ENCODE measurements at places on chromosomes 2 and 18.

DNA sequence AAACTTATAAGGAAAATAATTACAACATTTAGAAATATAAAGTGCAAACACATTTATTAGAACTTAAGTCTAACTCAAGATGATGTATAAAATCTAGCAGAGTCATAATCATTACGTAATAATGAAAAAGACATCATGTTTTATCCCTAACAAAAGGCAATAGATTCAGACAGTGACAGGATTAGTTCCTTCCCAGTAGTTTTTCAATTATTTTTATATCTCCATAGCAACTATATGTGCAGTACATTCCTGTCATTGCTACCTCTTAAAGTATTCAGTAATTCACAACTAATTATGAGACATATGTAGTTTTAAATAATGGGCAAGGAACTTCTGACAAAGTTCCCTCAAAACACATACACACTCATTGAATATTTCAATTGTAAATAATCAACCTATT, 687.9 kb downstream of the CCDC85A start:
- DNase-seq: no peak

DNA sequence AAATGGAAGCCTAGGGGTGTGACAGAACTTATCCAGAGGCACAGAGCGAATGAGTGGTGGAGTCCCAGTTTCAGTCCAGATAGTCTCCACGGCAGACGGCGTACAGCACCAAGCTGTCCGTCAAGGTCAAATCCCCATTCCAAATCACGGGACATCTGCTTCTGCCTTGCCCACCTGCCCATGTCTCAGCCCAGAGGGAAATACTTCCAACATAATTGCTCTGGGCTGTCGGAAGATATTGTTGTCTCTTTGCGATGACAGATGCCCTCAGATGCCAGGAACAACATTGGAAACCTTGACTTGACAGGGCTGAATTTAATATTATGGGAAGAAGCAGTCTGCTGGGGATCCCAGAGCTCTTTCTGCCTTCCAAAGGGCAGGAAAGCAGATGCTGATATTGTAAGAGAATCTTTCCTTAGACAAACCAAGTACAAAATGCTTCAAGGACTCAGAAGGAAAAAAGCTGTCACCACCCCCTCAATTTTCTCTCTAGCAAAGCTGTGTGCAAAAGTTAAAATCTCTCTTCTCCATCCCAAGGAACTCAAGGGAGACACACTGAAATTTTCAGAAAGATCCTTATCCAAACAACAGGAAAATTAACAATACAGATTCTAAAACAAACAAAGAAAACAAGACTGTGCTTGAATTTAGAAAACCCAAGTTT, 364.0 kb downstream of the LRATD1 start:
- no peak for DNase-seq

DNA sequence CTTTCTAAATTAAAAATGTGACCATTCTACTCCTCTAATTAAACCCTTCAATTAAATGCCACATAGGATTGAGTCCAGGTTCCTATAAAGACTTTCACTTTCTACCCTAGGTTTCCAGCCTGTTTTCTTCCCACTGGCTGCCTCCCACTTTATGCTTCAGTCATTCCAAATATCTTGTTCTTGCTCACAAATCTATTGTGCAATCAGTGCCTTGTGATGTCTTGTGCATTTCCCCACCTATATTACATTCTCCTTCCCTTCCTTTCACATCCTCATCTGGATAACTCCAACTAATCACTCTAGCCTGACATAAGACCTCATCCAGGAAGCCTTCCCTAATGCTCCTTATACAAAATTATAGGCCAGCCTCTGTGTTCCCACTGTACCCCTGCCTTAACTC, 281.7 kb upstream of the LRATD1 start:
- no peak for DNase-seq

DNA sequence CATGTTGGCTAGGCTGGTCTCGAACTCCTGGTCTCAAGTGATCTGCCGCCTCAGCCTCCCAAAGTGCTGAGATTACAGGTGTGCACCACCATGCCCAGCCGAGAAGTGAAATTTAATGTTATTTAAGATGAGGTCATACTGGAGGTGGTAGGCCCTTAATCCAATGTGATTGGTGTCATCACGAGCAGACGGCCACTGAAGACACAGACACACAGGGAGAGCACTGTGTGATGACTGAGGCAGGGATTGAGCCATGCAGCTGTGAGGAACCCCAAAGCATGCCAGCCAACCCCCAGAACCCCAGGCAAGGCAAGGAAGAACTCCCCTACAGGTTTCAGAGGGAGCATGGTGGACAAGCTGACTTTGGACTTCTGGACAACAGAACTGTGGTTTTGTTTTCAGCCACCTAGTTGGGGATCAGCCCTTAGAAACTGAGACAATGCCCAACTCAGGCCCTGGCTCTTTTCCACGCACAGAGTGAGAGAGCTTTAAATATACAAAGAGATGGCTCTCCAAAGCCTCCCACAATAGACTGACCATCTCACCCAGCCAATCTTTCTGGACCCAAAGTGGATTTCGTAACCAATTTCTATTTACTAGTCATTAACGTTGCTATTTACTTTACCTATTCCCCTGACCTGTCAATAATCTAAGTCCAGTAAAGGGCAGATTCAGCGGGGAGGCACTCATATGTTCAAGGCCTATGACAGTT, 34.2 kb downstream of the TBC1D8 start:
- no peak for DNase-seq

GRCh38 chr18:48942554-48943261, 8.1 kb downstream of the SMAD7 start:
- DNase-seq: peak; percentile 90

DNA sequence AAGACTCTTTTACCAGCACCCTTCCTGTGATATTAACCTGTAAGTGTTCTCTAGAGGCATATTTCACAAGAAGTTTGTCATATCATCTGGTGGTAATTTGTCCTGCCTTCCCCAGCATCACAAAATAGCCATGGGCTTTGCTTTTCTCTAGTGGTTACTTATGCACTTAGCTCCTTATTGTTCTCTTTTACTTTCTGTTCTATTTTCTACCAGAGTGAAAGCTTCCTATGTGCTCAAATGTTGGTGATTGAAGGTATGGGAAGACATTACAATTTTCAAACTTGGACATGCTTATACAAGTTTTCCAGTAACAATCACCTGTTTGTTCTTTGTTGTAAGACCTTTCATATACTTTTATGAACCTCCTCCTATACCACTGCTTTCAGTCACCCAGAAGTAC, 87.0 kb upstream of the KCNH7 start:
- no peak for DNase-seq

DNA sequence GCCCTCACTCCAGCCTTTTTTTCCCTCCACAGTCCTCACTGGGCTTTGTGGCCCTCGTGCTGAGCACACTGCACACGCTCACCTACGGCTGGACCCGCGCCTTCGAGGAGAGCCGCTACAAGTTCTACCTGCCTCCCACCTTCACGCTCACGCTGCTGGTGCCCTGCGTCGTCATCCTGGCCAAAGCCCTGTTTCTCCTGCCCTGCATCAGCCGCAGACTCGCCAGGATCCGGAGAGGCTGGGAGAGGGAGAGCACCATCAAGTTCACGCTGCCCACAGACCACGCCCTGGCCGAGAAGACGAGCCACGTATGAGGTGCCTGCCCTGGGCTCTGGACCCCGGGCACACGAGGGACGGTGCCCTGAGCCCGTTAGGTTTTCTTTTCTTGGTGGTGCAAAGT, 39.4 kb downstream of the STEAP3 start:
- no peak for DNase-seq

DNA sequence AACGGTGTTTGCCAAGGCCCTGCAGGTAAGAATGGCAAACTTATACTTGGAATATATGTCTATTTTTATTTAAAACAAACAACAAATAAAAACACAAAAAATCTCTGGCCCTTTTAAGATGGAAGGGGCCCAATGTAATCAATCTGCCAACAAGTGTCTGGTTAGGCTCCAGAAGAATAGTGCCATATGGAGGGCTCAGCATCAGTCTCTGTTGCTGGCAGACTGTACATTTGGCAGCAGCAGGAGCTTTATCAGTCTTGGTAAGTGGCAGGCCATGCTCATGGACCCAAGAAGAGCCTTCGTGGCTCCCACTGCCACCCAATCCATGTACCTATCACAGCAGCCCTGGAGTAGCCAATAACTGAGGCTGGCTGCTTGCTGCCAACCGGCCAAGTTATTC, 101.1 kb downstream of the GALNT3 start:
- DNase-seq: no peak

DNA sequence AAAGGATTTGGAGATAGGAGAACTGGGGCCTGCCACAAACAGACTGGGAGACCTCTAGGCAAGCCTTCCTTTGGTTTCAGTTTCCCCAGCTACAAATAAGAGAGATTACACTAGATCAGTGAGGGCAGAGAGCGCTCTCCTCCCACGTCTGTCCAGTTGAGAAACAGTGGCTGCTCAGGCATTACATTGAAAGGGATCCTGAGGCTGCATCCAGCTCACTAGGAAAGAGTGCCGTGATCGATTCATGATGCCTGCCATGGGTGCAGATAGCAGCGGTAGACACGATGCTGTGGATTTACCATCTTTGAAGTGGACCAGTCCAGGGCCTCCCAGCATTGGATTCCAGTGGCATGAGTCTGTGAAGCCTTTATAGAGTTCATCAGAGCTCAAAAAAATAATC, 62.6 kb downstream of the EN1 start:
- no peak for DNase-seq

DNA sequence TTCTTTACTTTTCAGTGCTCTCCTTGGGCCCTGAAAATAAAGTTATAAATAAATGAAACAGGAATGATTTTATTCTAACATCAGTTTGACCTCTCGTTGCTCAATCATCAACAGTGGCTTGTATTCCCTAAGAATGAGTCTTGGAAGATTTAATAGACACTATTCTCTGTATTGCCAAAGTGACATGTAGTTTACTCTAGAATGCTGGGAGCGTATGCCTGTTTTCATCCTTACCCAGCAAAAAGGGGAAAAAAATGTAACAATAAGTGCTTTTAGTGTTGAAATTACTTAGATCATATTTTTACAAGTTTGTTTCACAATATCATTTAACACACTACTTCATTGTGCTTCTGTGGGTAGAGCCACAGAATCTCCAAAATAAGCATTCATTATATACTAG, 240.6 kb upstream of the CWC22 start:
- DNase-seq: no peak

DNA sequence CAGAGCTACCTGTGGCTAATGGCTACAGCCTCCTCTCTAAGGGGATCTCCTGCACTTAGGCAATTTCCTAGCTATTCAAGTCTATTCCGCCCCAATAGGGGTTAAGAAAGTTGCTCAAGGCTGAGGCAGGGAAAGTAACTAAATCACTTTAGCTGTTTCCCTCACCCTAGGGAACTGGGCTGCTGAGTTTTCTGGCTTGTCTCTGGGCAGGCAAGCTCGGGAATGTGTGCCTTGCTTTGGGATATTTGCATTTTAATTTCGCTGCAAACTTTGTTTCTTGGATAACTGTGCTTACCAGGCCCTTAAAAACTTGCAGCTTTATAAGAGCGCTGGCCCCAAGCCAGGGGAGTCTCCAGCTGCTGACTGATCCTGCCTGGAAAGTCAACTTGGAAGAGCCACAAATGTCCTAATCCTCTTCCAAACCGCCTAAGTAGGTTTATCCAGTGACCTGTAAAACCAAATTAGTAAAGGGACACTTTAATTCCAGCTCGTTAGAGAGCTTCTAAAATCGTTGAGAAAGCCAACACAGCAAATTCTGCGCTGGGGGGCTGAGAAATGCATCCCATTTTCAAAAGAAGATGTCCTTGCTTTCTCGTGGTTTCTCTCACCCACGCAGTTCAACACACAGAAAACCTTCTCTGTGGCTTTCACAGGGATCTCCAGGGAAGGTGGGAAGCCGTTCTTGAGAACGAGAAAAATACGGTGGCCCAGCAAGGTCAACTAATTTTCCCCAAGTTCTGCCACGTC, 59.5 kb upstream of the SP3 start:
- DNase-seq: no peak

DNA sequence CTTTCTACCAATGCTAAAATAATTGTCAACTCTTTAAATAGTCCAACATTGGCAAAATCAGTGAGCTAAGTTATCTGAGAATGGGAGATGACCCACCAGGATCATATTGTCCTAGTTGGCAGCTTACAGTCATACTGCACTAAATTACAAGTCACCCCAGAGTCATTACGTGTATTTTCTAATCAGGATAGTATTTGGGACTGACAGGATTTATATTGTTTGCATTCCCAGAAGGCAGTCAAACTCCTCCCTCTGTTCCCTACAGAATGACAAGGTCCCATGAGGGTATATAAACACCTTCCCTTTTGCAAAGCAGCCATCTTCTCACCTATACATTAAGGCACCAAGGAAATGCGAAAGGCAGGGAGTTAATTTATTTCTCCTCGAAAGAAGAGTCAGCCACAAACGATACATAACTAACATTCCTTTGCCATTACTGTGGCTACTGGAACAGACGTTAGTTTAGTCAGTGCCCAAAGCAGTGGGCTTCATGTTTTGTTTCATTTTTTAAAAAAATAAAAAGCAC, 125.3 kb downstream of the ANTXR1 start:
- peak; percentile 75 for DNase-seq

DNA sequence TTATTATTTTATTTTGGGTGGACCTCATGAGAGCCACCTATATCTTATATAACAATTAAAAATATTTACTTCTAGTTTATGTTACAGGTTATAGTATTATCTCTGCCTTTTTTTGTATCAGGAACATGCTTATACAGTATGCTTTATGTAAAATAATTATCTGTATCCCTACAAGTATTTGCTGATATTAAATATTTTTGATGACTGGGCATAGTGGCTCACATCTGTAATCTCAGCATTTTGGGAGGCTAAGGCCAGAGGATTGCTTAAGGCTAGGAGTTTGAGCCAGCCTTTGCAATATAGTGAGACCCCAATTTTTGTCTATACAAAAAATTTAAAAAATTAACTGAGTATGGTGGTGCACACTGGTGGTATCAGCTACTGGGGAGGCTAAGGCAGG, 39.6 kb downstream of the MOB4 start:
- DNase-seq: no peak

DNA sequence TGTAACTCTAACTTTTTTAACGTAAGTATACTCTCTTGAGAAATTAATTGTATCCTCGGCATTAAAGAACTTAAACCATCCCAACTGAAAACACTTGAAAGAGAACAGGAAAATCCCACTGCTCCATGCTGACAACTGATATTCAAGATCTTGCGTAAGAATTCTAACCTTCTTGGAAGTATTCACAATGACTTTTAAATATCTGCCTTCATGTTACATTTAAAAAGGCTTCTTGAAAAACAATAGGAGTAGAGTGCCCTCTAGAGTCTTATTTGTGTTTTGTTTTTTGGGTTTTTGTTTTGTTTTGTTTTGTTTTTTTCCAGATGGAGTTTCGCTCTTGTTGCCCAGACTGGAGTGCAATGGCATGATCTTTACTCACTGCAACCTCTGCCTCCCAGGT, 65.4 kb upstream of the DNAJC10 start:
- DNase-seq: peak; percentile 53

DNA sequence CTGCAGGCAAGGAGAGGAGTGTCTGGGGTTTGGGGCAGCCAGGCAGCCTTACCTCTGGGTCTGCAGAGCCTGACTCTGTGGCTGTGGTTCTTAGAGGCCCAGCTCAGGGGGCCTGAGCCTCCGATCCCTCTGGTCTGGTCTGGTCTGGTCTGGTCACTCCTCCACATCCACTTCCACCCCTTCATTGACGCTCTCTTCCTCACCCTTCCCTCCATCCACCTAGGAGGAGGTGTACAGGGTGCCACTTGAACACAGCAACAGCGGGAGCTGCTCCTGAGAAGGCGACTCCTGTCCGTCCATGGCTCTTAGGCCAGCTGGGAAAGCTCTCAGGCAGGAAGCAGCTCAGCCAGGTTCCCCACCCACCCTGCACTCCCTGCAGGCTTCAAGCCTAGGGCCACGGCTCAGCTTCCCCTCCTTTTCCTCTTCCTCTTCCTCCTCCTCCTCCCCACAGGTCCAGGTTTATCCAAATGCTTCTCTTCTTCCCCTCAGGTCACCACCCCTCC, 16.9 kb downstream of the GPR55 start:
- no peak for DNase-seq

GRCh38 chr2:169237286-169237685, 125.0 kb downstream of the LRP2 start:
- DNase-seq: no peak
